ENCODE measurements at places on chromosomes 1 and 21. TPM values are rescaled to one million over a fixed set of nuclear protein-coding genes. Genes with fewer than 3 reads are reported as not detected.

Gene APOBEC4
- total RNA-seq = not detected

Gene HSPG2
- 107 TPM for total RNA-seq

Gene CD101
- not detected for total RNA-seq

Gene TMEM167B
- 33.8 TPM for total RNA-seq

Gene DAB1
- not detected for total RNA-seq

Gene TRIM67
- not detected for total RNA-seq

Gene TMEM35B
- total RNA-seq = 69.8 TPM

Gene TMIGD3
- total RNA-seq = not detected

Gene SYNC
- total RNA-seq = 19.5 TPM

Gene HTR6
- total RNA-seq = not detected

Gene LIN28A
- not detected for total RNA-seq

Gene FCER1G
- not detected for total RNA-seq

Gene CA6
- total RNA-seq = not detected

Gene VWA5B1
- not detected for total RNA-seq

Gene NBPF4
- not detected for total RNA-seq

Gene KRTAP11-1
- total RNA-seq = not detected

Gene ZNF593OS
- total RNA-seq = 0.29 TPM

Gene RNU1-4
- total RNA-seq = not detected

Gene GRHL3
- total RNA-seq = not detected

Gene SFN
- total RNA-seq = 0.29 TPM

Gene KIF26B
- total RNA-seq = 15.9 TPM

Gene FAM78B
- total RNA-seq = 0.29 TPM

Gene FCN3
- not detected for total RNA-seq

Gene RGSL1
- total RNA-seq = not detected

Measured in myometrial cell (primary cell).